ENCODE measurements at places on chromosomes 13 and 19.

DNA sequence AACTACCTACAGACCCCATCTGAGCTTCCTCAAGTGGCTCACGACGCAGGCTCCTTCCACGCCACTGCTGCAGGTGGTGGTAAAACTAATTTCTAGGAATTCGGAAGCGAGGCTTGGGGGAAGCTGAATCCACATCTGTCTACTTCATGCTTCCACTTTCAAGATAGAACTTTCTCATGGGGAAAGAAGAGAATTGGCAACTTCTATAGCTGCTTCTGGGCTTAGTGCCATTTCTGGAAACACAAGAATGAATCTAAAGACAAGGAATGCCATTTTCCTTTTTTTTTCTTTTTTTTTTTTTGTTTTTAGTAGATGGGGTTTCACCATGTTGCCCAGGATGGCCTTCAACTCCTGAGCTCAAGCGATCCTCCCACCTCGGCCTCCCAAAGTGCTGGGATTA, 2.8 kb upstream of the NLRP12 start:
- DNase-seq, result no peak

DNA sequence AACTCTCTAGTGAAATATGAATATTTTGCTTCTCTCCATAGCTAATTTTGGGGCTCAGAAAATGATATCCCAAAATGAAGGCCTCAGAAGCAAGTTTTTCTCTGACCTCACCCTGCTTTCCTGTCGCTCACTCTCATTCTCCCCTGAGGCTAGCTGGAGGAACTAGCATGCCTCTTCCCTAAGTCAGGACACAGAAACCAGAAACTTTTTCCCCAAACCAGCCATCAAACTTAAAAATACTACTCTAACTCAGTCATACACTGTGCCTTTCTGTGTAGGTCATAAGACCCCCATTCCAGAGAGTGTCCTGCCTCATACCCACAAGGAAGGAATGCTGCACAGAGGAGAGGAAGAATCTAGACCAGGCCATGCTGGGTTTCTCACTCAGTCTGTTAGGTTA, 329.6 kb downstream of the PCDH20 start:
- DNase-seq, result no peak

DNA sequence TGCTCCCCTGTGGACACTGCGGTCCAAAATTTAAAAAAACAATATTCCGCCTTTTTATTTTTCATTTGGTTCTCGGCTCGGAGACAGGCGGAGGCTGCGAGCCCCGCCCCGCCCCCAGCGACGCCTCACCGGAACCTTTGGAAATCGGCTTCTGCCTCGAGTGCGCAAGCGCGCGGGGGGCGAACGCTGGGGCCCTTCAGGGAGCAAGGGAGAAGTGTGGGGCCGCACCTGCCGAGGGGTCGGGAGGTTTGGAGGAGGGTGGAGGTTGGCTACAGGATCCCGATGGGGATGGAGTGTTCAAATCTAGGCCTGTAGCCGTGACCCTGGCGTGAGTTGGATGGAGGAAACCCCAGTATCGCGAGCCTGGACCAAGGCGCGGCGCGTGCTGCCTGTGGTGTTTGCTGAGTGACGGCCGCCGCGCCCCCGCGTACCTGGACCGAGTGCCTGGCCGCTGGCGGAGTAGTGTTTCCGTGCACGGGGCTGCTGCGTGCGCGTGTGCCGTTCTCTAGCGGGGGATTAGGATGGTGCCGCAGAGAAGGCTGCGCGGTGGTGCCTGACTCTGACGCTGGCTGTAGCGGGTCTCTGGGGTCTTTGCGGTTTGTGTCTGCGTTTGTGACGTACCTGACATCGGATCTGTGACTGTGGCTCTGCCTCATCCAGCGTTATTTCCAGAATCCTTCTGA, 565 bp upstream of the ZFP30 start:
- DNase-seq, result peak; percentile 50

DNA sequence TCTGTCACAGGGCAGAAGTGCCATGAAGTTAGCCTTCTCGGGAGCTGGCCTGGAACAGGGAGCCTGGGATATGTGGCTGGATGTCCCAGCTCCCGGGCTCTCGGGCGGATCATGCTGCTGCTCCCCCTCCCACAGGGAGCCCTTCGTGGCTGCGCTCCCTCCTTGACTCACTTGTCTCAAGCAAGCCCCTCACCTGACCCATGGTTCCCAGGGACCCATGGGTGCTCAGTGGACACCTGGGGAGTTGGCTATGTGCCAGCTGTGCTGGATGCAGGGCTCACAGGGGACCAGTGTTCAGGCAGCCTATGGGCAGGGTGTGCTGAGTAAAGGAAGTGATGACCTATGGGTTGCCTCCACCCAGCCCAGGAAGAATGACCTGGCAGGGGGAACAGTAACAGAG, 213.1 kb upstream of the SGCG start:
- no peak for DNase-seq

DNA sequence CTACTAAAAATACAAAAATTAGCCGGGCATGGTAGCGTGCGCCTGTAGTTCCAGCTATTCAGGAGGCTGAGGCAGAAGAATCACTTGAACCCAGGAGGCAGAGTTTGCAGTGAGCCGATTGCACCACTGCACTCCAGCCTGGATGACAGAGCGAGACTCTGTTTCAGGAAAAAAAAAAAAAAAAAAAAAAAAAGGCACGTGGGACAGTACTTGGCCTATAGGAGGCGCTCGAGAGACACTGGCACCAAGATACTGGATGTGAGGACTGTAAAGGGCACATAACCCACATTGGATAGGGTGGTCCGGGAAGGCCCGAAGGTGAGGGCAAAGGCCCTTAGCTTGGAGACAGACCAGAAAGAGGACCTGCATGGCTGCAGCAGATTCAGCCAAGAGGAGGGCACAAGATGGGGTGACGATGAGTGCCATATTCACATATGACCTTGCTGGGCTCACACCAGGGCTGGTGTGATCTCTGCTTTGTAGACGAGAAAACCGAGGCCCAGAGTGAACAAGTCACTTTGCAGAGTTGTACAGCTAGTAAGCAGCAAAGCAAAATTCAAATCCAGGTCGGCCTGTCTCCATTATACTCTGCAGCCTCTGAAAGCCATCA, 89.4 kb downstream of the DPF1 start:
- DNase-seq, result peak; percentile 13

GRCh38 chr19:49439836-49440235, 1.5 kb downstream of the SLC17A7 start:
- no peak for DNase-seq

DNA sequence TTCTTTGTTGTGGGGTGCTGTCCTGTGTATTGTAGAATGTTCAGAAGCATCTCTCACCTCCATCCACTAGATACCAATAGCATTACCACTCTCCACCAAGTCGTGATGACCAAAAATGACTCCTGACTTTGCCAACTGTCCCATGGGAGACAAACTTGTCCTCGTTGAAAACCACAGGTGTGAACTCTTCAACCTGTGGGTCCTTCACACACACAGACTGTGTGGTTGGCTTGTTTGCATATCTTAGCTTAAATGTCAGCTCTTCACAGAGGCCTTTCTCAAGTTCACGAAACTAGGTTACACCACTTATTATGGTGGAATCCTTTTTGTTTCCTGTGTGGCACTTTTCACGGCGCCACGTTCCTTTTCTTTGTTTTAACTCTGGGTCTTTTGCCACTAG, 6.8 kb downstream of the GPC5 start:
- peak; percentile 5 for DNase-seq

DNA sequence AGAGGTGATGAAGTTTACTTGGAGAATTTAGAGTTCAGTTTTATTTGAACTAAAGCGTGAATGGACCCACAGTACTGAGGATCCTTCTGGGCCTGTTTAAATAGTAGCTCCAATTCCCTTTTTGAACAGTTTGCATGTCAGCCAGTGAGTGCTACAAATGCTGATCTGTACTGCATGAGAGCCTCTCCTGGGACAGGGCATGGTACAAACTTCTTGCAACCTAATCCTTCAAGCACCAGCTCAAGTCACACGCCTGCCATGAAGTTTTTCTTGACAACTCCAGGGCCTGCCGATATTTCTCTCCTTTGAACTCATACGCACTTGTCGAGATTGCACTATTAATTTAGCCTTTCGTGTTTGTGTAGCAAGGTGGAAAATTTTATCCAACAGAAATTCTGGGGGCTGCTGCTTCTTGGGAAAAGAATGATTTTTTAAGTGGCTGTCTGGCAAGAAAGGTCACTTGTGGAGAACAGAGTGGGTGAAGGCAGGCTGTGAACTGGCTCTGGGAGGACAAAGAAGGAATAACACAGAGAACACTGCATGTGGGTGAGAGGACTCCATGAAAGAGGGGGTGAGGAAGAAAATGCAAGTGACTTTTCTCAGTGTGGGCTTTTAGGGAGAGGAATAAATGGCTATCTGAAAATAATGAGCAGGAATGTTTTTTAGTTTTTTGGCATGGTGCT, 192.5 kb downstream of the NDFIP2 start:
- DNase-seq, result no peak

DNA sequence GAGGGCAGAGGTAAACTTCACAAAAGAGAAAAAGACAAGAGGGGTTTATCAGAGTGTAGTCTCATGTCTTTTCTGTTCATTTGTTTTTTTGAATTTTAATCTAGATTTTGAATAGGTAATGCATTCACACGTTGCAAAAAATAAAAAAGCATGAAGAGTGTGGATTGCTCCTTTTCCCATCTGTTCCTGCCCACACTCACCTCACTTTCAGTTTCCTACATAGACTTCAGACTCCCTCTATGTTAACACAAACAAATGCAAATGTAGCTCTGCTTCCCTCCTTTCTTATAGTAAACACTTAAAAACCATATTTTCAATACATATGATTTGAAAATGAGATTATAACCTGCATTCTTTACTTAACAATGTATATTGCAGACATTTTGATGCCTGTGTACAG, 20.3 kb downstream of the TNFSF13B start:
- DNase-seq, result no peak

Measured in GM12864 (cell line).